T-helper 9 cell (primary cell): ENCODE measurements at places on chromosomes 11 and 22.

- no peak for DNase-seq
Observed at GRCh38 chr11:130776061-130776419, 140.2 kb downstream of the SNX19 start.

DNA sequence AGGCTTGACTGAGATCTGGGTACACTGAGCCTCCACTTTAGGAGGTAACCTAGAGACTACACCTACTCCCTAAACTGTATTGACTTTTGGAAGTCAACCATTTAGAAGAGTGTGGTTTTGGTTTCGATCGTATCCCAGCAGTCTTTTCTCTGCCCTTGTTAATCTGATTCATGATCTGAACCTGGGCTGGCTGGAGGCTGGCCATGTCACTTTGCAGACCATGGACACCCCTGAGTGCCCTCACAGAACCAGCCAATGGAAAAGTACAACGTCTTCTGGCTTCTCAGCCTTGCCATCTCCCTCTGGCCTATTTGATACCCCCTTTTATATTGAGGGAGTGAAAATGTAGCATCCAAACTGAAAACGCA, 10.8 kb downstream of the EHF start:
- DNase-seq: no peak

GRCh38 chr11:15968461-15969130, 387.8 kb downstream of the SOX6 start:
- DNase-seq: no peak

GRCh38 chr11:102061276-102061675, 14.0 kb downstream of the CFAP300 start:
- no peak for DNase-seq

- no peak for DNase-seq
Observed at GRCh38 chr11:129950101-129951091, 52.2 kb downstream of the PRDM10 start.

DNA sequence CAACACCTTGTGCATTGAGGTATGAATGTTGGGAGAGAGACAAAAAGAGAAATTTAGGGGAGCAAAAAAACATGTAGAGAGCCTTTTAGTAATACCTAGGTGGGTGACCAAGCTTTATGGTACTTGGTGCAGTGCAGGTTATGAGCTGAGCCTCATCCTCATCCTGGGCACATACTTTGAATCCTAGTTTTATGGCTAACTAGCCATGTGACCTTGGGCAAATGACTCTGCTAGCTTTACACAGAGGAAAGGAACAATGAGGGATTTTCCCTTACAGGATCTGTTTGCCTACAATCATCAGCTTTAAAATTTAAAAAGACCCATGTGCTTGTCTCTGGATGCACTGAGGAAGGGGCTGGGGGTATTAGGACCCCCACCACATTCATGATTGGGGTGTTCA, 187.8 kb upstream of the ISX start:
- no peak for DNase-seq
